T follicular helper cell (primary cell): ENCODE measurements at places on chromosomes 3 and 15.

- DNase-seq: no peak
These were observed 93.3 kb upstream of the HACD2 start for GRCh38 chr3:123678108-123678511.

DNA sequence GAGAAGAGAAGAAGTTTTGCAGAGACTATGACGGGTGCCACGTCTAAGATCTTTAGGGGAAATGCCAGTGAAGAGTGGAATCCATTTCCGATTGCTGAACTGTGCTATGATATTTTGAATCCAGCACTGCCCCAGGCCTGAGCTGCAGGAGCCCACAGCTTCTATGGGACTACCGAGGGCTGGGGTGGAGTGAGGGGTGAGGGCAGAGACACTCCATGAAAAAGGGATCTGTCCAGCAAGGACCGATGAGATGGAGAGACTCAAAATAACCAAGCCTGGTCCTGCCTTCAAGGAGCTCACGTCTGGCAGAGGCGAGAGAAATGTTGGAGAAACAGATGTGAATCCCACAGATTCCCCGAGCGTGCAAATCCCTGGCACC lies 79.8 kb upstream of the MEF2A start:
- DNase-seq: no peak

GRCh38 chr15:89615135-89615534 lies 39.9 kb downstream of the TICRR start:
- DNase-seq: no peak

GRCh38 chr3:196012481-196012880 lies 69.4 kb downstream of the TFRC start:
- no peak for DNase-seq

GRCh38 chr15:39502611-39503195 lies 78.2 kb upstream of the THBS1 start:
- DNase-seq: no peak

DNA sequence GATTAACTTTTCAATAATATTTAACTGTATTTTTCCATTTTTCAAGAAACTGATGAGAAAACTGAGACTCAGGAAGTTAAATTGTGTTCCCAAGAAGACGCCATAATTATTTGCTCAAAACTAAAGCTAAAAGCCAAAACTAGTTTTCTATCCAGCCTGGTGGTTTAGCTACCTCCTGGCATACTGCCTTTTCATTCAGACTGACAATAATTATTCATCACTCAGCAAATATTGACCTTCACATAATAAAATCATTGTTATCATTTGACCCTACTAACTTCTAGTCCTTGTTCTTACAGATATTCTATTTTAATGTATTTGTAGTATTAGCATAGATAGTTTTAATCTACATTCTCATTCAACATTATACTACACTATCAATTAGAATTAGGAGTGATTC lies 210.6 kb upstream of the GADL1 start:
- no peak for DNase-seq

- DNase-seq: no peak
These were observed 14.1 kb downstream of the B3GNT5 start for GRCh38 chr3:183267140-183267539.

GRCh38 chr3:143750841-143751240 lies 97.4 kb downstream of the SLC9A9 start:
- no peak for DNase-seq

DNA sequence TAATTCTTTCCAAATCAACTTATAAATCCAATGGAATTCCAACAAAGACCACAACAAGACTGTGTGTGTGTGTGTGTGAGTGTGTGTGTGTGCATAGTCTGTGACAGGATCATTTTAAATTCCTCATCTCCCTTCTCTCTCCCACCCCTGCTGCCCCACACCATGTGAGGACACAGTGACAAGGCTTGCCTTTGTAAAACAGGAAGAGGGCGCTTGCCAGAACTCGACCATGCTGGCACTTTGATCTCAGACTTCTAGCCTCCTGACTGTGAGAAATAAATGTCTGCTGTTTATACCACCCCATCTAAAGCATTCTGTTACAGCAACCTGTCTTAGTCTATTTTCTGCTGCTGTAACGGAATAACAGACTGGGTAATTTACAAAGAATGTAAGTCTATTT lies 99.1 kb downstream of the NSMCE3 start:
- DNase-seq: no peak

DNA sequence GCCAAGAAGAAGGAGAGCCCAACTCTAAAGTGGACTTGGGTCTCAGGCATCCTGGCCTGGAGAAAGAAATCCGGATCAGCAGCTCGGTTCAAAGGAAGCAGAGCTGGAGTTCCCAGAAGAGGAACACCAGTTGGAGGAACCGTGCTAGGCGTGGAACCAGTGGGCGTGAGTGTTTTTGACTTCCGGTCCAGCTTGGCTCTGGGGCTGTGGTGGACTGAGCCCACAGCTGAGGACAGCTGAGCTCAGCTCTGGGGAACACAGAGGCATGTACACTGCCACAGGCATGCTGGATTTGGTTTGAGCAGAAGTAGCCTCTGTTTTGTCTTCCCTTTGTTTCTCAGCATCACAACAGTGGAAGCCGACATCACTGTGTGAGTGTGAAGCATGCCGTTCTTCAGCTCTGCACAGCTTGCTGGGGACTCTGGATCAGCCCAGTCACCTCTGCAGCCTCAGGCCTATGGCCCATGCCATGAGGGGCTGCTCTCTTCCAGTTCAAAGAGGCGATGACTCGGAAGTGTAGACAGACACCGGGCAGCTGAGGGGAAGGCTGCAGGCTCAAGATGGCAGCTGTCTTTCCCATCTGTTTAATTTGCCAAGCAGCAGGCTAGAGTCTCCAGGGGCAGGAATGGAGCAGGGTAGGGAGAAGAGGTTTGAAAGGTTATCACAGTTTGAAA lies 185.8 kb upstream of the UBE3A start:
- no peak for DNase-seq

GRCh38 chr3:108527817-108528216 lies 17.4 kb upstream of the MYH15 start:
- DNase-seq: no peak

- no peak for DNase-seq
These were observed 89.0 kb upstream of the FGF12 start for GRCh38 chr3:192816351-192816750.

GRCh38 chr3:126370055-126370454 lies 12.8 kb upstream of the KLF15 start:
- no peak for DNase-seq

- no peak for DNase-seq
These were observed 295.3 kb upstream of the SLITRK3 start for GRCh38 chr3:165491487-165491886.

DNA sequence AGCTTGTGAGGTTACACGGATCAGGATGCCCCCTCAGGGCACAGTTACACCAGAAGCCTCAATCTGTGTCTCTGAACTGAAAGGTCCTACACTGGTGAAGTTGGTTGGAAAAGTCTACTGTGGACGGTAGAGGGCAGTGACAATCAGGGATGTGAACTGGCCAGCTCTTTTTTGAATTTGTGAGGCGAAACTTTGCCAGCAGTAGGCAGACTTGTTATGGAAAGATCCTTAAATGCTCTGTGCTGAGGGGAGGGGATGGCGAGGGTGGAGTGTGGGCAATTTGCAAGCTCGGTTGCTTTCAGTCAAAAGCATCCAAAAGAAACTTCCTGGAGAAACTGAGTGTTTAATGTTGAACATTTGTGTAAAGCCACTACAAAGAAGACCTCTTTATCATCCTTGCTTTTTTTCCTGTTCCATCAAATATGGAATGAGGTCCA lies 127.4 kb upstream of the ABHD17C start:
- DNase-seq: peak; percentile 3

GRCh38 chr3:183576487-183577107 lies 21.1 kb upstream of the KLHL6 start:
- no peak for DNase-seq

DNA sequence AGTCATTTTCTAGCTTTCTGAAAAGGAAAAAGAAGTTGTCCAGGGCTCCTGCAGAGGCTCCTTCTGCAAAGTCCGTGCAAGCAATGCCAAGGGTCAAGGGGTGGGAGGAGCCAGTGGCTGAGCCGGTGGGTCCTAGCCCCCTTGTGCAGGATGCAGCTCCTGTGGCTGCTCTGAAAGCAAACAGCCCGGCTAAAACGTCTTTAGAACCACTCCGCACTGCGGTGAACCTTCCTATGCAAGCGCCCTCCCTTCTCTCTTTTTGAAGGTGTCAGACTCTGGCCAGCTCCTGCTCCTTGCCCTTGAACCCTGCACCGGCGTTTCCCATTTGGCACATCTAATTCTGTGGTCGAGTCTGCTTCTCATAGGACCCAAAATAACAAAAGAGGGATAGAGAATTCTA lies 183.1 kb downstream of the UACA start:
- no peak for DNase-seq

DNA sequence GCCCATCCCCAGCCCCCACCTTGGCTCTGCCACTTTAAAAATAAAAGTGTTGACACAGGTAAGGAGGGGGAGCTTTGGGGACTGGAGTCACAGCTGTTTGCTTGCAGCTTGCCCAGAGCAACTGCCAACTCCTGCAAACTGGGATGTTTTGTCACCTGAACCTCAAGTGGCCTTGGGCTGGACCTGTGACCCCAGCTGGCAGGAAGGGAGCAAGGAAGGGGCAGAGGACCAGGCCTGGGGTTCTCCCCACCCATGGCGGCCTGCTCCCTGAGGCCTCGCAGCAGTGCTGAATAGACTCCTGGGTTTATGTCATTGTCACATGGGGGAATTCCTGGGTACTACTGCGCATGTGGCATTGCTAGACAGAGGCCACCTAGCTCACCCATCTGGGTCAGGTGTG lies 246.9 kb upstream of the TLE3 start:
- DNase-seq: no peak

- no peak for DNase-seq
These were observed 6.9 kb upstream of the RPL35A start for GRCh38 chr3:197942956-197943556.

GRCh38 chr15:31452595-31453557 lies 126.2 kb downstream of the KLF13 start:
- DNase-seq: no peak

GRCh38 chr15:85583923-85584390 lies 203.6 kb downstream of the AKAP13 start:
- DNase-seq: no peak

- no peak for DNase-seq
These were observed 18.5 kb downstream of the ATP8B4 start for GRCh38 chr15:50100486-50100885.

- no peak for DNase-seq
These were observed 84.8 kb upstream of the FOXB1 start for GRCh38 chr15:59918994-59919951.

GRCh38 chr15:57927091-57927631 lies 138.3 kb downstream of the ALDH1A2 start:
- no peak for DNase-seq

GRCh38 chr3:162710332-162711112 lies 1213.9 kb downstream of the OTOL1 start:
- no peak for DNase-seq

GRCh38 chr3:195058336-195059005 lies 212.5 kb downstream of the XXYLT1 start:
- no peak for DNase-seq

- no peak for DNase-seq
These were observed 361.6 kb downstream of the ROBO1 start for GRCh38 chr3:79406175-79406574.
